ENCODE measurements at places on chromosomes 12 and 14.

DNA sequence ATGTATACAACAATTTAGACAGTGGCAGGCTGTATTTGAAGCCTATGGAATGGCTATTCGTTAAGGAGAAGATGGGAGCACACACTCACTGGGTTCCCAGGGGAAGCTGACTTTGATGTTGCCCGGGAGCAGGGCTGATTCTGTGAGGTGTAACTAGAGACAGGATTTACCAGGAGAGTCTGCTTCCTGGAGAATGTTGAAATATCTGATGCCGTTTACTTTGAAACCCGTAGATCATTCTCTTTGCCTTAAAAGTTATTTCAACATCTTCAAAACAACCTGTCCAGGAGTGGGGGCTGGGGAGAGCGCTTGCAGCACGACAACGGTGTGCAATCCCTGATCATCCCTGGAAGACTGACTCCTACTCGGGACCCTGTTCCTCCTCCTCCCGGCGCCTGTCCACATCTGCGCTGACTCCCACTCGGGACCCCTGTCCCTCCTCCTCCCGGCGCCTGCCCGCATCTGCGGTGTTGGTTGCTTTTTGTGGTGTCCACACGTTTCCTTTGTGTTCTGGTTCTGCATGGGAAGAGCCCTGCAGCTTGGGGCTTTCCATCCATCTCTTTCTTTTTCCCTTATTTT is 72.6 kb downstream of the AACS start:
- DNase-seq, result no peak

GRCh38 chr12:32889011-32889760 is 7.4 kb downstream of the PKP2 start:
- no peak for DNase-seq

DNA sequence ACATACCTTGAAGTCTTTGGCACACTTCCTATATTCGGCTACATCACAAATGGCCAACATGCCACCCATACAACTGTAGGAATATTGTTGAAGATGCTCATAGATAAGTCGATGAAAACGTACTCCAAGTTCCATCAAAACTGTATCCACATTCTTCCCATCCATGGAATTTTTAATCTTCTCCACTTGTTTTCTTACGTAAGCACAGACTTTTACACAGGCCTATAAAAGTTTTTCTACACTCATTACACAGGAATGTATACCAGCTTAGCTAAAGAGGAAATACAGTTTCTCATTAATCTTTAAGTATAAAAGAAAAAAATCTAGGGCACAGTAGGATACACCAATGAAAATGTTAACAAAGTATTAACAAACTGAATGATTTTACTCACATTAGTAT is 59.1 kb downstream of the EXOC5 start:
- DNase-seq, result no peak

GRCh38 chr12:104458694-104459367 is 2.1 kb downstream of the CHST11 start:
- DNase-seq, result peak; percentile 42

DNA sequence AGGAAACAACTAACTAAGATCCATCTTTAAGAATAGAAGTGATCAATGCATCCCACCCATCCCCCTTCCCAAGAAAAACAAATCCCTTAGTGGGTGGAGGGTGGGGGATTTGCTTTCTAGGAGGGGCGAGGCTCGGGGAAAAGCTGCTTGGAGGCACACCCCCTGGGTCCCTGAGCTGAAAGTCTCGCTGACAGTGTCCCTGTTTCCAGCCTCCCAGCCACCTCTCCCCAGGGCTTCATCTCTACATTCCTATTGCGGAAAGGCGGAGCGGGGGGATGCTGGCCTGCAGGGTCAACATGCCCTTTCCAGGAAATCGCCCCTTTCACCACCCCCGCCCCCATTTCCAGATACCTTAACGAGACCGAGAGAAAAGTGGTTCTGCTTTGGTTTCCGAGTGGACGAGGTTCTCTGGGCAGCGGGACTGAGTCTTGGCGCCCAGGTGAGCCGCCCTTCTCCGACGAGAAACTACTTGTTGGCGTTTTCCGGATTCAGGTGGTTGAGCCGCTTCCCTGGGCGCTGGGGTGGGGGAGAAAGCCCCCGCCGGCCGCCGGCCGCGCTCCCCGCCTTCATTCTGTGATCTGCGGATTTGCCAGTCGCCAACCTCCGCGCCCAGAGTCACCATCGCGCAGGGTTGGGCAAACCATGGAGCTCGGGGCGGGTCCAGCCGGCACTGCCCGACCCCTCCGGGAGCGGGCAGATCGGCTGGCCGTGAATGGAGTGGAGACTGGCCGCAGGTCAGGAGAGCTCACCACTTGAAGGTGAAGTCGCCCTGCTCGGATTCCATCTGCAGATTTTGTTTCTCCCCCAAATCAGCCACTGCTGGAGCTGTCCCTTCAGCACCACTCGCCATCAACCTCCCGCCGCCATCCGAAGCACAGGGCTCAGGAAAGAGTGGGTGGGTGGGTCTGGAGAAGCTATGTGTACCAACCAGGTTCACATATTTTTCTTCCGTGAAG is 505 bp downstream of the KCNC2 start:
- peak; percentile 72 for DNase-seq

GRCh38 chr12:130151846-130152245 is 10.4 kb upstream of the FZD10 start:
- DNase-seq, result no peak

- DNase-seq, result peak; percentile 86
Observed at GRCh38 chr12:111636209-111636945, 37.3 kb upstream of the ATXN2 start.

DNA sequence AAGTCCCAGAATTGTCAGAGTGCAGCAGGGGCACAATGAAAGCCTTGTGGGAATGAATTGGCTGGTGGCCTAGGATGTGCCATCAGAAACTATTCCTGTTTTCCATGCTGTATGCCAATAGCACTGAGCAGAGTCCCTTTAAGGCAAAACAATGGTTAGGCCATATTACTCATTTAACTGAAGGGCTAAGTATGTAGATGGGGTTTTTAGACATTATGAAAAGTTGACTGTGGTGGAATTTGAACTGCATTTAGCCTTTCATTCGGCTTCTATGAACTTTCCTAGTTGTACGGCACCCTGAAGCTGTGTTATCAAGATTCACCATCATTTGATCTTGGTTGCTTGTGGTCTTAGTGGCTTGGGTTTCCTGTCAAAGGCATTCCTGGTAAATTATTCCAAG is 24.8 kb downstream of the IL26 start:
- no peak for DNase-seq

- DNase-seq, result peak; percentile 56
Observed at GRCh38 chr12:14841761-14842160, 1.6 kb downstream of the ART4 start.
